ENCODE measurements at places on chromosomes 7 and 10. TPM values are rescaled to one million over a fixed set of nuclear protein-coding genes. Genes with fewer than 3 reads are reported as not detected.

Gene CALML5
- not detected for total RNA-seq

Gene CUBN
- 3.1 TPM for total RNA-seq

Gene PON1
- total RNA-seq = not detected

Gene AKR1C2
- not detected for total RNA-seq

Gene CFAP46
- total RNA-seq = not detected

Gene UPK3B
- 1.8 TPM for total RNA-seq

Gene DNMBP
- total RNA-seq = 2.1 TPM

Gene ANKRD1
- not detected for total RNA-seq

Gene IFRD1
- total RNA-seq = 269 TPM

Gene RNF32
- 1.8 TPM for total RNA-seq

Gene CLDN15
- total RNA-seq = 17.3 TPM

Gene HOXA11
- not detected for total RNA-seq

Gene DOCK4
- total RNA-seq = 0.57 TPM
